T-helper 2 cell (primary cell): ENCODE measurements at places on chromosomes 5 and 9.

DNA sequence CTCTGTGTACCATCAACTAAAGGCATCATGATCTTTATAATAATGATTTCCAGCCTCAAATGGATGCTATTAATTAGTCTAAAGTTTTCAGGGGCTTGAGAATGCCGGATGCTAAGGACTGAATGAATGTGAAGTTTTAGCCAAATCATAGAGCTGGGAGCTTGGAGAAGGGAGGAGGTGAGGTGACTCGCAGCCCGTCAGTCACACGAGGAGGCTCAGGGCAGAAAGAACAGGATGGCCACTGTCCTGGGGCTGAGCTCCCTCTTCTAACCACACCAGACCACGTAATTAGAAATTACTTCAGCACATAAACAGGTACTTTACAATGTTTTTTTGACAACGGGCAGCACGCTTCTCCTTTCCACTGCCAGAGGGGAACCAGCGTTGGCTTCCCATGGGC, 222.6 kb downstream of the NPR3 start:
- no peak for DNase-seq

- DNase-seq, result no peak
Measured at GRCh38 chr9:129725795-129726251, 27.0 kb downstream of the PTGES start.

GRCh38 chr5:12277504-12278192, 373.4 kb upstream of the CTNND2 start:
- DNase-seq, result no peak

DNA sequence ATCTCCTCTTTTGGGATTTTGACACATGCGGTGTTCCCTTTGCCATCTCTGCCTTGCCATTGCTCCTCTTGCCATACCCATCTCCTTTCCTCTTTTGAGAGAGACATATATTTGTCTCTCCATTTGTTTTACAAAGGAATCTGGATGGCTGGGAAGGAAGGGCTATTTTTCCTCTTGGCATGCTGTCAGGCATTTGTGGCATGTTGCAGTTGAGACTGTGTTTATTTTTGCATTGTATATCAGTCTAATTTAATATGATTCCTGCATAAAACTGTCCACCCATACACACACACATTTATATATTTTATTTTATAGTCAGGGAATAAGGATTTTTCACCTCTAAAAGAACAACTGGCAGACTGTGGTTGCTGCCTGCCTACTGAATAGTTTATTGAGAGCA, 1105.8 kb upstream of the SEMA6A start:
- no peak for DNase-seq

DNA sequence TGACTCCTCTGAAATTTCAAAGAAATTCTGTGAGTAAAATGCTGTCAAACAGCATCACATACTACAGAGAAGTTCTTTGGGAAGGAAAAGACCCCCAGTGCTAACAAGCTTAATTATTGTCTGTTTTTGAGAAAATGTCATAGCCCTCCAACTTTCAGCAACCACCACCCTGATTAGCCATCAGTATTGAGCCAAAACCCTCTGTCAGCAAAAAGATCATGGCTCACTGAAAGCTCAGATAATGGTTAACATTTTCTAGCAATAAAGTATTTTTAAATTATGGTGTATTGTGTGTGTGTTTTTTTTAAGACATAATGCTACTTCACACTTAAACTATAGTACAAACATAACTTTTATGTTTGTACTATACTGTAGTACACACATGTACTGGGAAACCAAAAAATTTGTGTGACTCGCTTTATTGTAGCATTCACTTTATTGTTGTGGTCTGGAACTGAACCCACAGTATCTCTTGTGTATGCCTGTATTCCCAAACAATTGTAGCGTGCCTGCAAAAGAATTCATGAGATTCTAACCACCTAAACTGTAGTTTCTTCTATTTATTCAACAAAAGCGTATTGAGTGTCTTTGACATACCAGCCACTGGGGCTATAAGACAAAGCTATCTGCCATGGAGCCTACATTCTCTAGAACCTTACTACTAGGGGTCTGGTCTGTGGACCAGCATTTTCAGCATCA, 31.6 kb downstream of the TLE4 start:
- DNase-seq, result no peak

DNA sequence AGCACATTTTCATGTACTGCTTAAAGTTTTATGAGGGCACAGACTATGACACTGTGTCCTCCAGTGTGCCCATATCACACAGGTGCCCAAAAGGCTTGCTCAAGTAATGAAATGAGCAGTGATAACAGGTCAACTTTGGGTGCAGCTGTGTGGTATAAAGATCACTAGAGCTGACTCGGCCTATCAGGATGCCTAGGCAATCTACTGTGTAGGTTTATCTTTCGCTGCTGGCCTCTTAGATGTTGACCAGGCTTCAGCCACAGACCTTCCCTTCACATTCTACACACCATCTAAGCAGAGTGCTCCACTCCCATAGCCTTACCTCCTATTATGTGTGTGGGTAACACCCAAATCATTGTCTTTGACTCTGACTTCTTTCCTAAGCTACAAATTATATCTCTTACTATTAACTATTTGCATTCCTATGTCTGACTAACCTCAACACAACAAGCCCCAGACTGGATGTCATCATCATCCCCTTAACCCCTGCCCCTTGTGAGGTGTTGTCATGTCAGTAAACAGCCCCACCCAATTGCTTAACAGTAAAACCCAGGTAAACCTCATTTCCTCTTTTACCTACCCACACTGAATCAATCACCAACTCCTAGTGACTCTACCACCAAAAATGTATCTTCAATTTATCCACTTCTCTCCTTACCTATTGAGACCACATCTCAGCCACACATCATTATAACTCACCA, 2.5 kb downstream of the SREK1IP1 start:
- DNase-seq, result peak; percentile 41

DNA sequence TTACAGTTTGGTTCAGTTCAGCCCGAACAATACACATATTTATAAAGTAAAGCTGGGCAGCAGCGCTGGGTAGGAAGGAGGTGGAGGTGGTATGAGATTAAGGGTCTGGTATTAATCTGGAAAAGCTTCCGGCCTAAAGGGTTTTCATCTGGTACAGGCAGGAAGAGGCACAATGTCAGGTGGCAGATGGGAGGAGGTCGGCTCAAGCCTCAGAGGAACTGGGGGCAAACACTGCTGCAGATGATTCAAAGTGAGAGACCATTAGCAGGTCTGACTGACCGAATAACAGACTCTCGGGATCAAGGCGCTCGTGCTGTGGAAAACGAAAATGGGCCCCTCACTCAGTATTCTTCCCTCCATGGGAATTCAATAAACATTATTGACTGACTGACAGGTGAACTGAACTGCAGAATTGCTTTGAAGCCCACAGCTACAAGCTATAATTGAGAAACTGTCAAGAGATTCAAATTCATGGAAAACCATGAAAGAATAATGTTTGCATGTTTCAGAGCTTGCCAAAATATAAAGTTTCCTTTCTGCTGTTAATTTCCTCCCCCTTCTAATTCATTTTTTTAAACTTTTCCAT, 75.3 kb downstream of the TMEM167A start:
- no peak for DNase-seq

- DNase-seq, result no peak
Measured at GRCh38 chr9:125421591-125422181, 160.1 kb downstream of the GAPVD1 start.

GRCh38 chr9:96376891-96377874, 6.3 kb downstream of the SLC35D2 start:
- DNase-seq, result no peak

DNA sequence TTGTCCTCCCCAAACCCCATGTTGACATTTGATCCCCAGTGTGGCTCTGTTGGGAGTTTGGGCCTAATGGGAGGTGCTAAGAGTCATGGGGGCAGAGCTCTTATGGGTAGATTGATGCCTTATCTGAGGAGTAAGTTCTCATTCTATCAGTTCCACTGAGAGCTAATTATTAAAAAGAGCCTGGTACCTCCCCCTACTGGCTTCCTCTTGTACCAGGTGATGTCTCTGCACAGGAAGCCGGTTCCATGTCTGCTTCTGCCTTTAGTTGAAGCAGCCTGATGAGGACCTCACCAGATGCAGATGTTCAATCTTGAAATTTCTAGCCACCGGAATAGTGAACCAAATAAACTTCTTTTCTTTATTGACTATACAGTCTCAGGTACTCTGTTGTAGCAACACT, 10.8 kb downstream of the GABRB2 start:
- no peak for DNase-seq

GRCh38 chr5:6712577-6713273, 507 bp upstream of the TENT4A start:
- peak; percentile 96 for DNase-seq

DNA sequence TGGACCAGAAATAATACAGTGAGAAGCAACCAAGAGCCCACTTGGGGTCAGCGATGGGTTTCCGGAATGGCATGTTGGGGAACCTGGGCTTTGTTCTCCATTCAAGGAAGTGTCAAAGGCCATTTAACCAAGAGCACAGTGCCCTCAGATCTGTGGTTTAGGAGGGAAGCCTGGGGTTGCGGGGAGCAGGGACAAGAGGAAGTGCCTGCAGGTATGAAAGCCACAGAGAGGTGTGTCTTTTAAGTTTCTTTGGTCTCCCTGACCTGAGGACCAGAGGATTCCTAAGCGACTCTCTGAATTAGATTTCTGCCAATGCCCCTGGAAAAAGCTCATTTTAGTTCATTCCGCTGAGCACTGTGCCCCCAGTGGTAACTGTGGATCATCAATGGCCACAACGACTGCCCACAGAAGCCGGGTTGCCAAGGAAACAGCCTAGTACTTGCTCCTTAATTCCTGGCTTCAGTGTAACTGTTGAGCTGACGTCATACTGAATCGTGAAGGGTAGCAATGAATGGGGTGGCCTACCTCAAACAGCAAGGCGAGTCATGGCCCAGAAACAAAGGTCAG, 107.3 kb upstream of the SPIN1 start:
- DNase-seq, result no peak

DNA sequence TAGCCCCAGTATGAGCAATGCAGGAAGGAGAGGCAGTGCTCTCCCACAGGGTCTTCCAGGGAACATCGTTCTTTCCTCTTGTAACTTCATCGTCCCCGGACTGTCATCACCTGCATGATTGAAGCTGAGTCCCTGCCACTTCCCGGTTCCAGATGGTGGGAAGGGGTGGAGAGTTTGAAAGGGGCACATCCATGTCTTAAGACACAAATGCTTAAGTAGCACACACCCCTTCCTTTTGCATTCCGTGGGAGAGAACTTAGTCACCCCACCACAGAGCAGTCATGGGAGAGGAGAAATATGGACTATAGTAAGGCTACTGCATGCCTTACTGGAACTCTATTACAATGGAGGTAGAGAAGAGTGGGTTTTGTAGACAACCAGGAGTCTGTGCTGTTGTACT, 165.3 kb upstream of the GAS1 start:
- no peak for DNase-seq

DNA sequence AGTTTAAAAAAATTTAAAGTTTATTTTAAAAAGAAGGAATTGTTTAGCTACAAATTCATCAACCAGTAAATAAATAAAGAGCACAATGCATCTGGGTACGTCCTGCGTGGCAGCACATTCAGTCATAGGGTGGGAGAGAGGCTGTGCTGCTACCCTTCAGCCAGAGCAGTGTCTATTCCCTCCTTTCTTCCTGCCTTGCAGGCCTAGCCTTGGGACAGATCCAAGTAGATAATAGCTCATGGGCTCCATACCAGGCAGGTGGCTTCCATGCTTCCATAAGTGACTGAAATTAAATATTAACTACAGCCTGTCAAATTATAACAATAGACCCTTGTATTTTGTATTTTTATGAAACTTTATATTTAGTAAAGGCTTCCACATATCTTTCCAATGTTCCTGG, 408.3 kb upstream of the RGMB start:
- no peak for DNase-seq

DNA sequence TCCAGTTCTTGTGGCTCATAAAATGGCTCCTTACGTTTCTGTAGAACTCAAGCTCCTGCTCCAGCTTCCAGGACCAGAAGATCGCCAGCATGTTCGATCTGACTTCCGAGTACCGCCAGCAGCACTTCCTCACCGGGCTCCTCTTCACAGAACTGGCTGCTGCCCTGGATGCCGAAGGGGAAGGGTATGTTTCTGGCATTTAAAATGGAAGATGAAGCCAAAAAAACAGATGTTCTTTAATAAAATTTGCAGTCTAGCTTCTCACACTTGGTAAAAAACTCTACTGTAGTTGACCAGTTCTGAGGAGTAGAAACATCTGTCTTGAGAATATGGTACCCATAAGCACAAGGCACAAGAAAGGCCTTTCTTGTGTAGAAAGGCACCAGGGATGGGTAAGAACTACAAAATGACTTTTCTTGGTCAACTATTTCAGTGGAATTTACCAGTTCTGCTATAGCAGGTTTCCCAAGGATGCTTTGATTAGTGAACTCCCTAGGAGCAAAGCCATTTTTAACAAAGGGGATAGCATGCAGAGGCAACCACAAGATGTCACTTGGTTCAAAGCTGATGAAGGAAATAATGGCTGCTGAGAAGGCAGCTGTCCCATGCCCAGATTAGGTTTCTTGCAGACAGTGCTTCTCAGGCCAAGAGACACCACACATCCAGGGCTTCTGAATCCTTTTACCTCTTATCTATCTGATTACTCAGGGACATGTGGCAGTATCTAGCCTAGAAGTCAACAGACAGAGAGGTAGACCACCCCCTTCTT, 192.4 kb downstream of the DOCK8 start:
- DNase-seq, result no peak

DNA sequence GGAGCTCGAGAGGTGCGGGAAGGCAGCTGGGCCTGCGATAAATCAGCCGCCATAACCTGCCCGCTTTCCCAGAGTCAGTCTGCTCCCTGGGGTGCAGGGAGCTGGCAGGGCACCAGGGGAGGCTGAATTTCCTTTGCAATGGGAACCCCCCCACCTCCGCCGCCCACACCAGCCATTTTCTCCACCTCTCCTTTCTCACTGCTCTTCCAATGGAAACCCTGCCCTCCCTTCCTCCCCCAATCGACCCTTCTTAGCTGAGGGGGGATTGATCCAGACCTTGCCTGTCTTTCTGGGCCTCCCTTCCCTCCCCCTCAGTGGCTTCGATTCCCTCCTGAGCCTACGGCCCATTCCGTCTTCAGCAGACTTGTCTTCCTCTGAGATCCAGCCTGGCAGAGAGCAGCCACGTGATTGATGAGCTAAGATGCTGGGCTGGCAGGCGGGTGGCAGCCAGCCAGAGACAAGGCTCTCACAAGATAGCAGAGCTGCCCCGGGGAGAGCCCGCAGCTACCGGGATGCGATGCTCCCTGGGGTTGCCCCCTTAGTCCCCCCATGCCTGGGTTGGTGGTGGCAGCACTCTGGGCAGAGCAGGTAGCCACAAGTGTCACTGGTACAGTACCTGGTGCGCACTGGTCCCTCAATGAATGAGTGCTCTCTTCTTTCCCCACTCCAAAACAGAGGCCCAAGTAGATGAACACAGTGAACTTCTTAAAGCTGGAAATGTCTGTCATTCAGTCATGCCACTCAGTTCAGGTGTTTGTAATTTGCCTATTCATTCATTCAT, 53.7 kb upstream of the FABP6 start:
- DNase-seq, result no peak

- no peak for DNase-seq
Measured at GRCh38 chr9:121700832-121701419, 49.5 kb downstream of the DAB2IP start.

GRCh38 chr5:139635191-139635590, 13.0 kb upstream of the CXXC5 start:
- DNase-seq, result no peak

GRCh38 chr5:135671052-135671705, 92.4 kb upstream of the CXCL14 start:
- no peak for DNase-seq
